Upper lobe of right lung (tissue), 1 donor: ENCODE measurements at places on chromosomes 7 and 10. TPM values are rescaled to one million over a fixed set of nuclear protein-coding genes. Genes with fewer than 3 reads are reported as not detected.

Gene SPDYE2
- total RNA-seq = not detected

Gene ABLIM1
- 144 TPM for total RNA-seq

Gene DPCD
- total RNA-seq = 7.2 TPM

Gene EPHA1
- 13.9 TPM for total RNA-seq

Gene GBX1
- not detected for total RNA-seq

Gene STX1A
- total RNA-seq = 6.3 TPM

Gene VIPR2
- 4.5 TPM for total RNA-seq

Gene NPC1L1
- total RNA-seq = 0.17 TPM

Gene HABP2
- total RNA-seq = 3.6 TPM

Gene PRSS1
- not detected for total RNA-seq

Gene GRIFIN
- not detected for total RNA-seq

Gene UCMA
- total RNA-seq = not detected

Gene LRIT1
- not detected for total RNA-seq

Gene GCK
- 0.23 TPM for total RNA-seq

Gene ACTL6B
- not detected for total RNA-seq

Gene JCAD
- 67.6 TPM for total RNA-seq

Gene GPER1
- total RNA-seq = 11.1 TPM

Gene PMS2
- total RNA-seq = 12.5 TPM

Gene FAM107B
- total RNA-seq = 86.2 TPM

Gene PBLD
- total RNA-seq = 2.3 TPM

Gene RNF32
- total RNA-seq = 1.9 TPM

Gene AOAH
- 20.8 TPM for total RNA-seq

Gene MYL10
- not detected for total RNA-seq

Gene PRKCQ
- total RNA-seq = 9.8 TPM

Gene SPDYE1
- total RNA-seq = not detected

Gene SUN3
- not detected for total RNA-seq

Gene SEPHS1
- total RNA-seq = 38.9 TPM

Gene KNDC1
- total RNA-seq = 14.3 TPM

Gene NEBL
- total RNA-seq = 106 TPM

Gene CXCL12
- total RNA-seq = 40.8 TPM

Gene CLCN1
- not detected for total RNA-seq

Gene GIMAP2
- total RNA-seq = 33.0 TPM

Gene ANKRD7
- total RNA-seq = not detected

Gene FAM131B
- 0.90 TPM for total RNA-seq

Gene PAX2
- total RNA-seq = not detected

Gene CACNA2D1
- total RNA-seq = 10.3 TPM

Gene TMEM130
- 20.0 TPM for total RNA-seq

Gene GRM3
- not detected for total RNA-seq

Gene NODAL
- not detected for total RNA-seq

Gene VSTM4
- total RNA-seq = 19.5 TPM

Gene NUTM2B
- 0.96 TPM for total RNA-seq

Gene TM9SF3
- total RNA-seq = 123 TPM

Gene CARD11
- 5.8 TPM for total RNA-seq
